Fibroblast of lung (primary cell): ENCODE measurements at places on chromosomes 4 and X. TPM values are rescaled to one million over a fixed set of nuclear protein-coding genes. Genes with fewer than 3 reads are reported as not detected.

FGG gene
- not detected in 2 replicates for total RNA-seq

DNA sequence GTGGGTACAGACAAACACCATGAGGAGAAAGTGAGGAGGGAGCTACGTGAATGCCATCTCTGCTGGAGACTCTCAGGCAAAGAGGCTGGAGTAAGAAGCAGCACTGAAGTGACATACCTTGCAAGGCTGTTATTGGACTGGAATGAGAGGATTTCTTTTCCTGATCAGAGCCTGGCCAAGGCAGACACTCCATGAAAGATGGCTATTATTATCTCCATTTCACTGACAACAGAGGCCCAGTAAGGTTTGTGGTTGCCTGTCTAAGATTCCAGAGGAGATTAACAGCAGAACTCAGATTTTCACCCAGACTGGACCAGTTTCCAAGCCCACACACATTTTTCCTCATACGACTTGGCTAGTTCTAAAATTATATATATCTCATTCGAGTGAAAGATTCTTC lies 162.0 kb upstream of the EOLA2 start:
- DNase-seq = no peak

DNA sequence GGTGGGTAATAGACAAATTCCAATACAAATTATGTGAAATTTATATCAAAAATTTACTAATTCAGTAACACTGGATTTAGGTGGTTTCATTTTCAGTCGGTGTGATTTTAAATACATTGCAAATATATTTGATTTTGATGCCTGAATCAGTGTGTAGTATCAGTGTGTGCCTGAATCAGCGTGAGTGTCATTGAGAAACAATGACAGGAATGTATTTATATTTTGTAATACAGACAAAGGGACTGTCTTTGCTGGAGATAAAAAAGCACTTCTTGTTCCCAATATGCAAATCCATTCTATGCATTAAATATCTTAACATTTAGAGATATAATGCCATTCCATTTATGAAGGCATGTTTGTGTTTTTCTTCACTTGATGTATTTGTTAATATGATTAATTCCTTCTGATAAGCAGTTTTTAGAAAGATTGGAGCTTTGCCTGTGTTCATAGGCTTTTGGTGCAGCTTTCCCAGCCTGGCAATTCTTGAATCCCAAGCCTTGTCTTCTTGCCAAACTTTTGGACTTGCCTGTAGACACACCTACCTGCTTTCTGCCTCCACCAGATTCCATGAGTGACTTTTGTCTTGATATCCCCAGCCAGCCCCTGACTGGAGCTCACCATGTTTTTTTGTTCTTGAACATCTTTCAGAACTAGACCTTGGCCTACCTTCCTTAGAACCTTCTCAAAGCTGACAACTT lies 243.8 kb downstream of the ADGRL3 start:
- DNase-seq = peak; percentile 54

DNA sequence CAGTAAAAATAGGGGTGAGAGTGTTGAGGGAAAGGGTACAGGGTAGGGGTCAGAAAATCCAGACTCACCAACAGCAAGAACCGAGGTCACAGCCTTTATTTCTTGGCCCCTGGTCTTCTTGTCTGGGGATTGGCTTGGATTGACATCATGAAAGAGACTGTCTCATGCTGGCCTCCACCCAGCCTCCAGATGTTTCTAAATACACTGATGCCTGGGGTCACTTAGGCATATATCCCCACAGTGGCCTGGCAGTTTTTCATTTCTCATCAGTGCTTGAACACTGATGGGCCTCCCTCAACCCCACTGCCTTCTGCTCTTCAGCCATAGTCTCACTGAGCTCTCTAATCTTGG lies 173.9 kb downstream of the RTL9 start:
- DNase-seq = no peak

SLC9A7 gene
- 22.6 and 47.7 TPM in 2 replicates for total RNA-seq

DNA sequence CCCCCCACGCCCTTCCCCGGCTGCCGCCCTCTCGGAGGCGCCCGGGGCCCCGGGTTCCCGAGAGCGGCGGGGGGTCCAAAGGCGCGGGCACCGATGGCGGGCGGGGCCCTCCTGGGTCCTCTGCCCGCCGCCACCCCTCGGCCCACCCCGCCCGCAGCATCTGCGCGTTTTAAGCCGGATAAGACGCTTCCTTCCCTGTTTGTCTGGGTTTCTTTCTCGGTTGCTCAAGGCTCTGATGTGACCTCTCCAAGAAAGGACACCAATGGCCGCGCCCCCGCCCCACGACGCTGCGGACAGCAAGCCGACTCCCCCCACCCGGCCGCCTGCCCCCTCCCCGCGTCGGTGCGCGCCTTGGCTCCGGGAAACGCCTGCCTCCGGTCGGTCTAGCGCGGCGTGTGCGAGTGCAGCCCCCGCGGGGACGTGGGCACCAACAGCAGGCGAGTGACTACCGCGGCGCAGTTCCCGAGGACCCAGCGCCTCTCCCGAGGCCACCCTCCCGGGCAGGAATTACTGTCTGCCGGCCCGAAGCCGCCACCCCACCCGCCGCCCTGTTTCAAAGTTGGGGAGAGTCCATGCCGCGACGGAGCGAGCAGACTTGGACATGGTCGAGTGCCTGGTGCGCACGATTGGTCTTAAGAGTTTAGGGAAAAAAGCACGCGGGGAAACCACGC lies 21.1 kb upstream of the HMX1 start:
- no peak for DNase-seq

GRCh38 chr4:160044693-160045092 lies 941.8 kb downstream of the RAPGEF2 start:
- DNase-seq = no peak

EDA2R gene
- 15.7 and 21.0 TPM in 2 replicates for total RNA-seq

NWD2 gene
- not detected in 2 replicates for total RNA-seq

- DNase-seq = peak; percentile 82
Observed at GRCh38 chr4:82898322-82899243, 2.0 kb upstream of the THAP9 start.

DNA sequence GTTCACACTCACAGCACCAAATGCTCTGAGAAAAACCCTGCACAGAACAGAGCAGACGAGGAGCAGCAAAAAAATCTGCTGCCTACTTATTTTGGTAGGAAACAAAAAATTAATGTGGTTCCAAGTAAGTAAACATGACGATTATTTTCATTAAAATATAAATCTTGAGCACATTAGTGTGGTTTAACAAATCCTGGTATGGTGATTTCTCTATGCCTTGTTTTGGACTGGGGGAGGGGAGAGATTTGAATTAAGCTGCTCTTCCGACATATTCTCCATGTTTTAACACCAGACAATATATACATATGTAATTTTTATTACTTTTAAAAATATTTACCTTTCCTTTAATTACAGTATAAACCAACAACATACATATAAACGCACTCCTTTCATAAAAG lies 1.8 kb downstream of the CAMK2D start:
- peak; percentile 33 for DNase-seq

DNA sequence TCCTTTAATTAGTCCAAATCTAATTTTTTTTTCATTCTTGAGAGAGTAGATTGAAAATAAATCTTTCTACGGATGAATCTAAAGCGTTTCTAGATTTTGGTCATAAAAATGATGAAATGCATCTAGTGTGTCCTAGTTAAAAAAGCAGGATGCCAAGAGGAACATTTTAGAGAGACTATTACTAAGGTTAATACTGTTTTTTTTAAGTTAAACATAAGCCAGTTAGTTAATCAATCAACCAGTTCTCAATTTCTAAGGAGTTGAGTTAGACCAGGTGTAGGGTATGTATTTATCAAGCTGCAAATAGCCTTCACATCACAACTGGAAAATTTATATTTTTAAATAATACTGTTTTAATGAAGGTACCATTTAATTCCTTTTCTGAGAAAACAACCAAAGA lies 679.5 kb upstream of the IGFBP7 start:
- DNase-seq = no peak

GRCh38 chr4:94523617-94524016 lies 71.9 kb downstream of the PDLIM5 start:
- peak; percentile 79 for DNase-seq

DNA sequence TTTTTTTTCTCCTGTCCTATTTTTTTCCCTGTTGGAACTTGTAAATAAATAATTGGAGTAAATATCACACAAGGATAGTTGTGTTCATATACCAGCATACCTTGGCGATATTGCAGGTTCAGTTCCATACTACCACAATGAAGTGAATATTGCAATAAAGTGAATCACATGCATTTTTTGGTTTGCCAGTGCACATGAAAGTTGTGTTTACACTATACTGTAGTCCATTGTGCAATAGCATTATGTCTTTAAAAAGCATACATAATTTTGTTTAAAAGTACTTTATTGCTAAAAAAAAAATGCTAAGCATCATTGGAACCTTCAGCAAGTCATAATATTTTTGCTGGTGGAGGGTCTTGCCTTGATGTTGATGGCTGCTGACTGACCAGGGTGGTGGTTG lies 88.6 kb downstream of the GSTCD start:
- peak; percentile 60 for DNase-seq

DNA sequence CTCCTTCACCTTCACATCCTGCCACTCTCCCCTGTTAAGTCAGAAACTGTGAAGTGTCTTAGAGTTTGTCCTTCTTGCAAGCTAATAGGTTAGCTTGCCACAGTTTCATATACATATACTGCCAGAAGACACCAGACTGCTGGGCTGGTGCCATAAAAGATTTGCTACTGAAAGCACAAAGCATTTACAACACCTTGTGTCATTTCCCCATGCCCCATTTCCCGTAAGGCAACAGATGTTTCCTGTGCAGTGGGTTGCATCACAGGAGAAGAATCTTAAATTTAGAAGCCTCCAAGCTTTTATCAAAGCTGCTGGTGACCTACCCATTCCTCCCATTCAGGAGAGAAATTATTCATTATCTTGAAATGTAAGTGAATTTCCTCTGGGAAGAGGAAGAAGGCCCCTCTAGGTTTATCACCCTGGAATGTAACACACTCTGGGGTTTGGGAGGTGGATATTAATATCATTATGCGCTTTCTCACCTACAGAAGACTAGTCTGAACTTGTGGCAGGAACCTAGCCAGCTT lies 34.5 kb upstream of the RAB33B start:
- peak; percentile 95 for DNase-seq

NPY5R gene
- not detected in 2 replicates for total RNA-seq

DNA sequence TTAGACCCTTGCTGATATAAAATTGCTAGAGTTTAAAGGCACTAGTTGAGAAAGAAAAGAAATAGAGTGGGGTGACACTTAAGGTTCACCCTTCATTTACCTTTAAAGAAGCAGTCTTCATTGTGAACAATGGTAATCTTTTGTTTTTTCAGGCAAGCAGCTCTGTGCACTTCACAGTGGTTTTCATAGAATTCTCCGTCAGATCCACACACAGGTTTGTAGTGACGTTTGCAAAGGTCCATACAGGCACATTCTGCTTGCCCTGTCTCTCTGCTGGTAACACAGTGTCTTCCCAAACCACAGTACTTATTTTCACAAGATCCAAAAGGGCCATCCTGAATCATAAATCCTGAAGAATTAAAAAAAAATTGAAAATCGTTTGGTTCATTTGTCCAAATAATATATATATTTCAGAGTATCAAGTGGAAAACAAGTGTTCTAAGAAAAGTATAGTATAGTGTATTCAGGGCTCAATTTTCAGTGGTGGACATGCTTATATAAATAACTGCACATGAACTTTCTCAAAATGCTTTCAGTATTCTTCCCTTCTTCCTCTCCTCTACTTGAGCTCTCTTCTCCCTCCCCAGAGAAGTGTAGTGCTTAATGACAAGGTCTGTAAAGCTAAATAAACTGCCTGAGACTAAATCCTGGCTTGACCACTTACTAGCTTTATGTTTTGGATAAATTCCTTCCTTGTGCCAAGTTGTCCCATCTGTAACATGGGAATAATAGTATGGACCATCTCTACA lies 243.3 kb downstream of the FSTL5 start:
- DNase-seq = no peak

- DNase-seq = peak; percentile 82
Observed at GRCh38 chr4:23237771-23238170, 545.0 kb downstream of the GBA3 start.

DNA sequence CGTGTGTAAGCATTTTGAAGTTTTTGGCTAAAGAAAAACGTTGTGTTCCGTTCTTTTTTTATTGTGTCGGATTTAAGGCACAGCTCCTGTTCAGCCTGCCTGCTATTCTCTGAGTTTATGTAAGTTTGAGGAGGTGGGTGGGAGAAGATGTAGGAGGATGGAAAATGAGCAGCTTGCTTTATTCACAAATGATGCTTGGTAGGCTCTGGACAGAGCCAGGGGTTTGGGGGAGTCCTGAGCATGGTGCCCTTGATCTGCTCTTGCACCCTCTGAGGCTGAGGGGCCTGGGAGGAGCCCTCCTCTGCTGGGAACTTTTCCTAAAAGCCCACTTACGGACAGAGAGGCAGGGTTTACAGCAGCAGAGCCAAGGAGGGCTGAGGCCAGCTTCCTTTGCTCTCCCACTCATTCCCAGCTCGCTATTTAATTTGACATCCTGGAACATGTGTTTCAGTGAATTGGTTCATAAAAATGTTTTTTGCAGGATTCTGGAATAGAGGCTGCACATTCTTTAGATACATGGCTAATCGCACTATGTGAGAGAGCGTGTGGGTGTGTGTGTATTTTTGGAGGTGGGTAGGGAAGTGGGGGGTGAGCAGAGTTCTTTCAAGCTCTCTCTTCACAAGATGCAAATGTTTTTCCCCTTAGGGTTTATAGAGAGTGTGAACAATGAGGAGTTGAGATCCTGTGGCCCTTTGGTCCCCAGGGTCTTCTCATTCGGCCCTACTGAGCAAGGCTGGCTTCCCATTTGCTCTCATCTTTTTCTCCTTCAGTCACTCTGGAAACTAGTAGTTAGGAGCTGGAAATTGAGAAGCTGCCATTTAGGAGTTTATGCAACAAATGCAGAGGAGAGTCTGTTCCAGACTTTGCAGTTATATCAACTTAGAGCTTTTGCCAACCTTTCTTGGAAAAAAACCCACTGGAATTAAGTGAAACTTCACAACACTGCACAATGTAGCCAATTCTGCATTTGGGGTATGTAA lies 32.1 kb downstream of the TMEM131L start:
- DNase-seq = peak; percentile 67

JADE3 gene
- total RNA-seq = 4.1 and 5.3 TPM in 2 replicates

DNA sequence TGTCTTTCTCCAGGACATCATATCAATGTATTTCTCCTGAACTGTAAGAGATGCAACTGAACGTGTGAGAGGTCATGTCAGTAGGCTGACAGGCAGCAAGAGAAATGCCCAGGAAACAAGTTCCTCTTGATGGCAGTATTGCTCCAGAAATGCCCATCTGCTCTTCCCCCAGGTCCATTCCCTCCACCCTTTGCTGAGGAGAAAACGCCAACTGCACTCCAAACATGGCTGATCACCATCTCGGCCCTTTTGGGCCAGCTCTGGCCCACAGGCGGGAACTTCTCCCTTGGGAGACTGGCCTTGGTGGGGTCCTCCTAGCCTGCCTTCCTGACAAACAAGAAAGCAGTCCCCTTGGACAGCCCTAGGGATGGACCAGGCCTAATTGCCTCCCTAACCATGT lies 276.5 kb upstream of the AGTR2 start:
- DNase-seq = no peak

FGB gene
- total RNA-seq = not detected in 2 replicates

GBA3 gene
- total RNA-seq = under 0.01 TPM in 1 of 2 replicates, not detected in the other
